AG08395 (cell line): ENCODE measurements at places on chromosomes 16 and 17.

GRCh38 chr17:40317345-40317873, 8.4 kb downstream of the RARA start:
- DNase-seq = peak; percentile 64

GRCh38 chr17:10135539-10136257, 62.7 kb downstream of the GAS7 start:
- peak; percentile 69 for DNase-seq

GRCh38 chr17:55453839-55454557, 32.4 kb upstream of the MMD start:
- DNase-seq = no peak

GRCh38 chr17:48558057-48558830, 13.3 kb upstream of the HOXB2 start:
- no peak for DNase-seq
